ENCODE measurements at places on chromosomes 4 and X. TPM values are rescaled to one million over a fixed set of nuclear protein-coding genes. Genes with fewer than 3 reads are reported as not detected.

The RNF212 gene
- 0.38 TPM for polyA plus RNA-seq

DNA sequence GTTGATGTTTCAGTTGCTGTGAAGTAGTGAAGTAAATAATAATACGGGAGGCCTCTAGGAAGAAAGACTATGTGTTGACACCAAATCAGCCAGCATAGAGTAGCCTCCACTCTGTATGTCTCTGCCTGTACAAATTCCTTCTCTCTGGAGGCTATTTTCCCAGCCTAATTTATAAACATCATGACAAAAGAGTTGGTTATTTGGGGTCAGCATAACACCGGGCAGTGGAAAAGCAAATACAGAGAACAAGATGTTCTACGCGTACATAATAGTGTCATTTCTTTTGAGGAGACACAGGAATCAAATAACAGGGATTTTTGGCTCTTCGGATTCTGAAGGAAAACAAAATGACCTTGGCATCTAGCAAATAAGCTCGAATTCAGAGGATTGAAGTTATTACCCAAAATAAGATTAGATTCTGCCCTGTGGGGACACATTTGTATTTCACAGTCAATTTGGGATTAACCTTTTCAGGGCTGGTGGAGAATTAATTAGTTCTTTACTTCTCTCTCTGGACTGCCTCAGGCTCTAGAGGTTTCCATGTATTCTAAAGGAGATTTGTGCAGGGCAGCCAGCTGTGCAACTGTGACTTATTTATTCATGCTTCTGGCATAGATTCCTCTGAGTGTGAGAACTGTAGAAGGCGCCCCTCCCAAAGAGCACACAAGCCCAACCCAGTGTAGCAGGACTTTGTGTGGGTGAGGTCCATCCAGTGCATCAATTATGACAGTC lies 14.1 kb upstream of the SYTL4 start:
- DNase-seq = no peak

The GAGE2A gene
- not detected for polyA plus RNA-seq

- DNase-seq = no peak
Measured at GRCh38 chr4:94500685-94501084, 48.9 kb downstream of the PDLIM5 start.

The L1CAM gene
- 0.39 TPM for polyA plus RNA-seq

DNA sequence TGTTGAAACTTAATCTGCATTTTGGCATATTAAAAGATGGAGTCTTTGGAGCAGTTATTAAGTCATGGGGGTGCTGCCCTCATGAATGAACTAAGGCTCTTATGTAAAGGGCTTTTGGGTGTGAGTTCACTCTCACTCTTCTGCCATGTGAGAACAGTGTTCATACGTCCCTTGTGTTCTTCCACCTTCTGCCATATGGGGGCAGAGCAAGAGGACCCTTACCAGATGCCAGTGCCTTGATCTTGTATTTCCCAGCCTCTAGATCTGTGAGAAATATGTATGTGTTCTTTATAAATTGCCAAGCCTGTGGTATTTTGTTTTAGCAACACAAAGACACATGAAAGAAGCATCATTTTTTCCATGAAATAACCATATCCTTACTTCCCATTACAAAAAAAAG lies 213.9 kb downstream of the SPOCK3 start:
- DNase-seq = no peak

The TRIM75 gene
- polyA plus RNA-seq = not detected

- no peak for DNase-seq
Measured at GRCh38 chr4:185358514-185358913, 37.2 kb downstream of the LRP2BP start.

- DNase-seq = no peak
Measured at GRCh38 chr4:40887764-40888131, 138.0 kb downstream of the NSUN7 start.

The NPY1R gene
- 6.2 TPM for polyA plus RNA-seq

GRCh38 chr4:133385161-133385954 lies 236.3 kb downstream of the PCDH10 start:
- no peak for DNase-seq

The RAB9B gene
- 0.07 TPM for polyA plus RNA-seq

GRCh38 chr4:178037459-178038214 lies 595.4 kb upstream of the AGA start:
- no peak for DNase-seq

DNA sequence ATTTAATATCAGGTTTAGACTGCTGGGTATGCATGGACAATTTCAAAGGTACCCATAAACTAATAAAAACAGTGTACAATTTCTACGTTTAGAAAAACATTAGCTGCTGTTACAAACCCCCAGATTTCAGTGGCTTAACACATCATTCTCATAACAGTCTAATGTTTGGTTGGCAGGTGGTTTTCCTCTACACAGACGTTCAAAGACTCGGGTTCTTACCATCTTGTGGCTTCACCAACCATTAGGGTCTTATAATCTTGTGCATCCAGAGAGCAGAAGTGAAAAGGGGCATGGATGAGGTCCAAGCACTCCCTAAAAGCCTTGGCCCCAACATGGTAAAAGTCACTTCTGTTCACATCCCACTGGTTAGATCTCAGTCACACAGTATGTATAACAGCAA lies 71.6 kb downstream of the SH3RF1 start:
- no peak for DNase-seq

- DNase-seq = no peak
Measured at GRCh38 chrX:68944211-68944610, 115.4 kb downstream of the EFNB1 start.

DNA sequence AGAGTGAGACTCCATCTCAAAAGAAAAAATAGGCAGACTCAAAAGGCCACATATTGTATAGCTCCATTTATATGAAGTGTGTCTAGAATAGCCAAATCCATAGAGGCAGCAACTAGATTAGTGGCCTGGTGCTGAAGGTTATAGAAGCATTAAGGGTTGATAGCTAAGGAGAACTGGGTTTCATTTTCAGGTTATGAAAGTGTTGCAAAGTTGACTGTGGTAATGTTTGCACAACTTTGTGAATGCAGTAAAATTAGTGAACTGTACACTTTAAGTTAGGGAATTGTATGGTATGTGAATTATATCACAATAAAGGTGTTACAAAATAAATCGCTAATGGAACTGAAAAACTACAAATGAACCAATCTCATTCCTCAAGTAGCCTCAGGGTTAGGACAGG lies 28.3 kb downstream of the TXLNG start:
- DNase-seq = no peak

The CCDC158 gene
- polyA plus RNA-seq = 1.8 TPM

The SSX4 gene
- polyA plus RNA-seq = not detected

Data from liver (tissue), 10 donors.